Amniotic epithelial cell (primary cell): ENCODE measurements at places on chromosomes 3 and 15.

GRCh38 chr15:40369971-40370370, 12.0 kb downstream of the DISP2 start:
- DNase-seq: no peak

GRCh38 chr3:39143051-39143885, 10.1 kb downstream of the CSRNP1 start:
- no peak for DNase-seq

- no peak for DNase-seq
Measured at GRCh38 chr3:141096981-141097380, 45.8 kb downstream of the SPSB4 start.

GRCh38 chr3:21331321-21331720, 419.7 kb downstream of the ZNF385D start:
- DNase-seq: peak; percentile 14

DNA sequence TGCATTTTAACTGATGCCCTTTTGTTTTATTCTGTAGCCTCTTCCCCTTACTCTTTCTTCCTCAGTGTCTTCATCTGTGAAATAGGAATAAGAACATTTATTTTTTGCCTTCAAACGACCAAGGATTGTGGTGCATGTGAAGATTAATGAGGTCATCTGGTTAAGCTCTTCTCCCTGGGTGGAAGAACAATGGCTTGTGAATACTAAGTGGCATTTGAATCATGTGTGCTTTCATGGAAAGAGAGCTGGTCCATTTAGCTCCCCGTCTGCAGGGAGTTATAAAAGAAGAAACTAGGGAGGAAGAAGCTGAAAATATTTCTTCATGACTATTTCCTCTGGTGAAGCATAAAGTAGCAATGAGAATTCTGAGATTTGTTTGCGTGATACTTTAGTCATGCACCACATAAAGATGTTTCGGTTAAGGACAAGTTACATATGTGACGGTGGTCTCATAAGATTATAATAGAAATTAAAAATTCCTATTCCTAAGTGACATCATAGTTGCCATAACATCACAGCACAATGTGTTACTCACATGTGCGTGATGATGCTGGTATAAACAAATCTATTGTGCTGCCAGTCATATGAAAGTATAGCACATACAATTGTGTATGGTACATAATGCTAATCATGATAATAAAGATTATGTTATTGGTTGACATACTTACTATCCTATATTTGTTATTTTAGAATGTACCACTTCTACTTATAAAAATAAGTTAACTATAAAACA, 374.3 kb downstream of the RBMS3 start:
- peak; percentile 46 for DNase-seq

- DNase-seq: peak; percentile 81
Measured at GRCh38 chr15:40338921-40339620, 1.7 kb downstream of the CCDC9B start.

DNA sequence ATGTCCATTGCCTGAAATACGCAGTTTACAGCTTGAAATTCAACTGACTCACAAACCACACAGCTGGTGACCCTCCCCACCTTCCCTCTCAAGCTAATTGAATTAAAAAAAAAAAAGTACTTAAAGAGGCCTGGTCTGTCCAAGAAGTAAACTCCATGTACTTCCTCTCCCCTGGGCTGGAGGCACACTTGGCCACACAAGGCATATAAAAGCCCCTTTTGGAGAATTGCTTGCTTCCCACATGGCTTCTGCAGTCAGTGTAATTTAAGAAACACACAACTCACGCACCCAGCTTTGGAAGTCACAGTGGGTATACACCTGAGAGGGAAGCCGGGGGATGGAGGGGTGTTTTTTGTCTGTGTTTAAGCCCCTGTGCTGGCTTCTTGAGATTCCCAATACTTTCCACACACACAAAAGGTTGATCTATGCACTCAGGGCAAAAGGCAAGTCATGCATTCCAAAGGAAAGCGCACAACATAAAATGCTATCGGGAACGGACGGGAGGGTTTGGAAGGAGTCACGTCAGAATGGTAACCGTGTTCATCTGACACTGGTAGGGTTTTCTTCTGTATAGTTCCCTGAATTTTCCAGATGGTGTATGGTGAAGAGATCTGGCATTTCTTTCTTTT, 106.6 kb upstream of the ALDH1A3 start:
- DNase-seq: no peak
